ENCODE measurements at places on chromosomes 1 and 21.

DNA sequence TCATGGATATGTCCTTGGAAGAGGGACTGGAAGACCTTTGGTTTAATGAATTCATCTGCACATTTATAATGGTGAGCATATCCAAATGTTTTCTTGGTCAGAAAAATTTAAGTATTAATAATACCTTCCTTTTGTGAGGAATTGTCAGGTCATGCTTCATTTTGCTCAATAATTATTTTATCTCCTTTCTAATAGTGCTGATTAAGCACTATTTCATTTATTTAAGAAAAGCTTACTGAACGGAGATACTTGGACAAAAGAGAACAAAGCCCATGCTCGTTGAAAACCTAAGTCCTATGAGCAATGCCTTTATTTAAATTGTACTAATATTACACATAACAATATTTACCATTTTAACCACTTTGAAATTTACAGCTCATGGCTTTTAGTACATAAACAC lies 281.5 kb downstream of the PDE4B start:
- DNase-seq, result no peak

GRCh38 chr1:184854496-184855140 lies 100.0 kb upstream of the EDEM3 start:
- no peak for DNase-seq

- DNase-seq, result no peak
These were observed 40.2 kb upstream of the NHLH2 start for GRCh38 chr1:115880981-115881672.

DNA sequence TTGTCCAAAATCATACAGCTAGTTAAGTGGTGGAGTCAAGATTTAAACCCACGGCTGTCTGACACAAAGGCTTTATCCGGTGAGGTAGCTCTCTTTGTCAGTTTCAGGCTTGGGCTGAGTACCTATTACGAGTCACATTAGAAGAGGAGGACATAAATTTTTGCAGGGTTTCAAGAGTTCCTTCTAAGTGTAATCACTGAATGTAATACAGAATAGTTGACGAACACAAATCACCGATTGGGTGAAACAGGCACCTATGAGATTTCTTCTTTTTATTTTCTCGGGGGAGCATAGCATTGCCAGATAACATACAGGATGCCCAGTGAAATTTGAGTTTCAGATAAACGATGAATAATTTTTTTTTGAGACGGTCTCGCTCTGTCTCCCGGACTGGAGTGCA lies 847 bp downstream of the PSMD4 start:
- DNase-seq, result no peak

- no peak for DNase-seq
These were observed 8.0 kb downstream of the RUNX3 start for GRCh38 chr1:24921938-24922662.

Data from C1 segment of cervical spinal cord (tissue), 14 donors.